Mammary microvascular endothelial cell (primary cell): ENCODE measurements at places on chromosomes 2 and 18. TPM values are rescaled to one million over a fixed set of nuclear protein-coding genes. Genes with fewer than 3 reads are reported as not detected.

Gene CCDC68
- 5.3 and 5.9 TPM in 2 replicates for total RNA-seq

Gene COPS8
- total RNA-seq: 184 and 209 TPM in 2 replicates

Gene UGT1A3
- total RNA-seq: not detected in 2 replicates

Gene UPP2
- not detected in 2 replicates for total RNA-seq

Gene MC5R
- total RNA-seq: not detected in 2 replicates

Gene RGPD4
- not detected in 2 replicates for total RNA-seq

Gene GAREM2
- total RNA-seq: 0.20 and 0.25 TPM in 2 replicates

Gene SLC4A5
- 0.05 and 0.07 TPM in 2 replicates for total RNA-seq

Gene COL4A4
- total RNA-seq: under 0.01 TPM in 1 of 2 replicates, not detected in the other

Gene BOLL
- total RNA-seq: not detected in 2 replicates

Gene ARHGEF4
- under 0.01 TPM in 1 of 2 replicates, not detected in the other for total RNA-seq

Gene LCT
- not detected in 2 replicates for total RNA-seq

Gene ICA1L
- total RNA-seq: 2.1 and 2.5 TPM in 2 replicates

Gene PPM1B
- 6.7 and 9.8 TPM in 2 replicates for total RNA-seq

Gene DHRS9
- not detected in 2 replicates for total RNA-seq

Gene REG3A
- total RNA-seq: not detected in 2 replicates

Gene TMEFF2
- not detected in 2 replicates for total RNA-seq

Gene SCN7A
- not detected in 2 replicates for total RNA-seq

Gene SLC14A1
- not detected in 2 replicates for total RNA-seq

Gene SCYGR4
- total RNA-seq: not detected in 2 replicates

Gene VWA3B
- total RNA-seq: not detected in 2 replicates

Gene CCDC85A
- 10.7 and 12.7 TPM in 2 replicates for total RNA-seq

Gene EIPR1
- total RNA-seq: 58.8 and 62.1 TPM in 2 replicates

Gene KCNG3
- not detected in 2 replicates for total RNA-seq

Gene CYRIA
- total RNA-seq: 7.5 and 10.2 TPM in 2 replicates

Gene PKDCC
- 1.3 and 1.4 TPM in 2 replicates for total RNA-seq

Gene EVX2
- not detected in 2 replicates for total RNA-seq

Gene POTEC
- total RNA-seq: not detected in 2 replicates

Gene GPAT2
- total RNA-seq: 7.6 and 8.3 TPM in 2 replicates

Gene ALKAL2
- not detected in 2 replicates for total RNA-seq

Gene CD8B
- total RNA-seq: not detected in 2 replicates

Gene TPGS2
- total RNA-seq: 242 and 266 TPM in 2 replicates

Gene HOXD13
- not detected in 2 replicates for total RNA-seq

Gene FEV
- total RNA-seq: not detected in 2 replicates

Gene CRYGD
- not detected in 2 replicates for total RNA-seq

Gene CNGA3
- 0.05 TPM in 1 of 2 replicates, not detected in the other for total RNA-seq

Gene ANKRD62
- not detected in 2 replicates for total RNA-seq

Gene FAHD2B
- 3.2 and 4.6 TPM in 2 replicates for total RNA-seq

Gene LYG1
- total RNA-seq: not detected in 2 replicates

Gene FHL2
- total RNA-seq: 97.3 and 97.8 TPM in 2 replicates

Gene CNOT9
- 70.3 and 86.3 TPM in 2 replicates for total RNA-seq

Gene SIGLEC15
- total RNA-seq: 0.59 and 1.7 TPM in 2 replicates

Gene MC4R
- not detected in 2 replicates for total RNA-seq

Gene GATA6
- total RNA-seq: 2.0 and 3.8 TPM in 2 replicates

Gene SRD5A2
- total RNA-seq: not detected in 2 replicates

Gene CDK15
- total RNA-seq: 0.07 TPM in 1 of 2 replicates, not detected in the other
